ENCODE measurements at places on chromosomes 1 and 21.

DNA sequence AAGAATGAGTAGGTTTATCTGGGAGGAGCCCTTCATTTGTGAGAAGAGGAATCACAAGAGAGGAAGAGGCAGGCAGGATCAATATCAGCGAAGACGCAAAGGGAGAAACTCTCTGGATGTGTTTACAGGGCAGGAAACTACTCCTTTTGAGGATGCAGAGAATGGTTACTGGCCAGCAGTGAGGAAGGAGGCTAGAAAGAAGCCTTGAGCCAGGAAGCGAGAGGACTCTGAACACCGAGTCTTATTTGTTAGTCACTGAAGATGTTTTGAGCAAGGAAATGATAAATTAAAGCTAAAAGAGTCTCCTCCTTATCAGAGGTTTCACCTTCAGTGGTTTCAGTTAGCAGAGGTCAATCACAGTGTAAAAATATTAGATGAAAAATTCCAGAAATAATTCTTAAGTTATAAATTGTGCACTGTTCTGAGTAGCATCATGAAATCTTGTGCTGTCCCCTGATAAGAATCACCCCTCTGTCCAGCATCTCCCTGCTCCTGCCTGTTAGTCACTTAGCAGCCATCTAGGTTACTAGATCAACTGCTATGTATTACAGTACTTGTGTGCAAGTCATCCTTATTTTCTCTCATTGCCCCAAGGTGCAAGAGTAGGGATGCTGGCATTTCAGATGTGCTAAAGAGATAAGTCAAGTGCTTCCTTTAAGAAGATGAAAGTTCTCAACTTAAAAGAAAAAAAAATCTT lies 43.5 kb downstream of the WLS start:
- DNase-seq = no peak

DNA sequence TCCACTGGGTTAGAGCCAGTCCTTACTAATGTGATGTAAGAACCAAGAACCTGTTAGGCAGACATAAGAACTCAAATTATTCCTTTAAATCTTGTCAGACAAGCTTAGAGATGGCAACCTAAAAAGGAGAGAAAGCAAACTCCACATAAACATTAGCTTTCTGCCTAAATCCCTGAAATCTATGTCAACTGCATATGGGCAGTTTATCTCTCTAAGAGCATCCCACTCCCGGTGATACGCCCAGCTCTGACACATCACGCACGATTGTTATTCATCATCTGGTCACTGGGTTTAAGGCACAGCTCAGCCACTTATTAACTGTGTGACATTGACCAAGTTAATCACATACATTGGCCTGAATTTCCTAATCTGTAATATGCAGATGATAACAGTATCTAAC lies 323.7 kb downstream of the HHIPL2 start:
- no peak for DNase-seq

DNA sequence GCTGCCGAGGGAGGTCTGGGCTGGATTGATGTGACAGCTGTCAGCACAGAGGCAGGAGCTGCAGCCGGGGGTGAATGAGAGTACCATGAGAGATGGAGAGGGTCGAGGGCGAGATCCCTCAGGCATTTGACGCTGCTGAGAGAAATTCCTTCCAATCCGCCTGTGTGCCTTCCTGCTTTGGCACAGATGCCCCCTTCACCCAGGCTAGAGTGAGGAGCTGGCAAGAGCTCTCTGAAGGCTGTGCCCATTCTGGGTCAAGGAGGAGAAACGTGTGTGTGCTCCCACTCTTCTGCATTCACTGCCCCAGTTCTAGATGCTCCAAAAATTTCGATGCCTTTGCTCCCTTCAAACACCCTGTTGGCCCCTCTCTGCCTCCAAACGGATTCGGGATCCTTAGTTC lies 4.8 kb downstream of the ARTN start:
- DNase-seq = no peak

DNA sequence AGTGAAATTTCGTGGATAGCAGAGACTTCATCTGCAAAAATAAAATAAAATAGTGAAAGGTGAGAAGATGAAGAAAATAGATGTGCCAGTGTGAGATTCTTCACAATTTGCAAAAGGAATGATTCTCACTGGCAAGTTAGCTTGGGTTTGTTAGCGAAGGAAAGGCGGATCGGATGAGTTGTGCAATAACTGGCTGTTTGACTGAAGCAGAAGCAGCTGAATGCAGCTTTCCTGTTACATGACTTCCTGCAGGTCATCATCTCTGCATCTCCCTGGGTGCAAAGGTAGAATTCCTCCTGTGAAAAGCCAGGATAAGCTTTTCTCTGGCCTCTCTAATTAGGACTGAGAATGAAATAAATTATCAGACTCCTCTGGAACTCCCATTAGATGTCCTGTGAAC lies 263.1 kb upstream of the CHRM3 start:
- no peak for DNase-seq

DNA sequence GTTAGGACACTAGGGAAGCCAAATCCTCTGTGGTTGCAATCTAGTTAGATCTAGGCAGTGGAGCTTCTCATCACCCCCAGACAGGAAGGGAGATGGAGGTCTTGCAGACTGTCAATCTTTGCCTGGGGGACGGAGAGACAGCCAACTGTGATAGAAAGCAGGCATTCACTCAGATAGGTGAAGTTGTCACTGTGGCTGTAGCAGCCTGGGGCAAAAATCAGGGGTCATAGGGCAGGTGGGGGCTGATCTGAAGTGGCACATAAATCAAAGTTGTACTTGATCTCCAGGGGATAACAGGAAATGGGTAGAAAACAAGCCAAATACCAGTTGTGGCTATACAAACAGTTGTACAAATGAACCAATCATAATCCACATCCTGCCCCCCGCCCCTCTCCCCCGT lies 620.9 kb upstream of the USP24 start:
- no peak for DNase-seq

All from NCI-H510A (cell line).